ENCODE measurements at places on chromosomes 11 and 22.

DNA sequence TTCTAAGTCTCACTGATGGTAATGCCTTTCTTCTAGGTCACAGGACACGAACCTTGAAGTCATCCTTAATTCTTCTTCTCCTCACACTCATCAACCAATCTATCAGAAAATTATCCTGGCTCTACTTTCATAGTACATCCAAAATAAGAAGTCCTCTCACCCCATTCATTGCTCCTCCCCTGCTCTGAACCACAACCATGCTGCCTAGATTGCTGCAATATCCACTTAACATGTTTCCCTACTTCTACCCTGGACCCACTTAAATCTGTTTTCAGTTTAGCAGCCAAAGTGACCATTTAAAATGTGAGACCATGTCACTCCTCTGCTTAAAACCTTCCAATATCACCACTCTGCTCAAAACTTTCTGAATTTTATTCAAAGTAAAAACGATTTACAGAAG lies 445.9 kb upstream of the FAT3 start:
- DNase-seq, result no peak

DNA sequence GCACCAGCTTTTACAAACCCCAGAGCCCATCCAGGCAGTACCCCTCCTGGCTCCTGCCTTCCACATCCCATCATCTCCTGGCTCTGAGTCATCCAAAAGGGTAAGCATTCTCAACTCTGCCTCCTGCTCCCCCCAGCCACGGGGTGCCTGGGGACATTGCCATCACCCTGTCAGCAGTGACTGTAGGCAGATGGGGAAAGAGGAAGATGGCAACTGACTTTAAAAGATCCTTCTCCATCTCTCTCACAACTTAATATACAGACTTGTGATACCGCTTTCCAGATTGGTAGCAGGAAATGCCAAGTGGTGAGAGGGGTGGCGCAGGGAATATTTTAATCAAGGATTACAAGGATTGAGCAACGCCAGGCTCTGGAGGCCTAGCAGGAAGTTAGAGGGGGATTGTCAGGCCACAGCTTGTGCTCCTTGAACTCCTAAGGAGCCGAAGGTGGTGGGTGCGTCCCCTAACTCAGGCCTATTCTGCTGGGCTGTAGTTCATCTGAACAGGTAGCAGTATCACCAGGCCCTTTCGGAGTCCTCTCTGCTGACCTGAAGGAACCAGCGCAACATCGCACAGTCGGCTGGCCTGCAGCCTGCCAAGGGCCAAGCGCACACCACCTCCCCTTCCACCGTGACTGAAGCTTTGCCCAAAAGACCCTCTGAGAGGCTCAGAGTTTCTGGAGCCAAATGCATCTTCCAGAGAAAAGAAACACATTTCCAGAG lies 83.3 kb downstream of the ZC3H12C start:
- DNase-seq, result no peak

- peak; percentile 52 for DNase-seq
Measured at GRCh38 chr11:78740199-78741071, 165.8 kb upstream of the NARS2 start.

DNA sequence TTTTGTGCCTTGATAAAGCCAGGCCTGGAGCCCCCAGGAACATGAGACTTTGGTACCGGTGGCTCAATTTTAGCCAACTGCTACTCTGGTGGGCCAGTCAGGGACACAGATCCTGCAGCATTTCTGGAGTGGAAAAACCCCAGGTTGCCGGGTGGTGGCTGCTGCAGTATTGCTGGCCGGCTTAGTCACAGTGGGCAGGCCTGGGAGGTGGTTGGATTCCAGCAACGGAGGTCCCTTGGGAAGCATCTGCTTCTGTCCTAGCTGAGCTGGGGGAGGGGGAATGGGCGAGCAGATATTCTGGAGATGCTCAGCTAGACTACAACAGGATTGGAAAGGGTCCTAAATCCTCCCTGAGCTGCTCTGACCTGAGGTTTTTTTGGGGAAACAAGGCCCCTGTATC lies 31.6 kb upstream of the ACCSL start:
- peak; percentile 85 for DNase-seq

DNA sequence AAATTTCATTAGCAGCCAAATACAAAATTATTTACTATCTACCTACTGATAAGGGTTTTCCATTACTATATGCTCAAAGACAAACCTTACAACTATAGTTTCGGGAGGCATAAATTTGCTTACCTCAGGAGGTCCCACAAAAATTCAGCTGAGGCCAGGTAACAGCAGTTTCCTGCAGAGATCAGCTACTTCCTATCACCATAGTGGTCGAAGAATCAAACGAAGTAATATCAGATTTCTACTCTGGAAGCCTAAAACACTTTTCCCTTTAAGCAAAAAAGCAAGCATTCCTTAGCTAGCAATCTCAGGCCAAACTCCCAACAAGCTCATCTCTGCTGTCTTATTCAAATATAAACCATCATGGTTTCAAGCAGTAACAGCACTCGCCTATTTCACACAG lies 3.1 kb downstream of the NAP1L4 start:
- no peak for DNase-seq

- DNase-seq, result no peak
Measured at GRCh38 chr11:35479731-35480130, 45.7 kb downstream of the PAMR1 start.

DNA sequence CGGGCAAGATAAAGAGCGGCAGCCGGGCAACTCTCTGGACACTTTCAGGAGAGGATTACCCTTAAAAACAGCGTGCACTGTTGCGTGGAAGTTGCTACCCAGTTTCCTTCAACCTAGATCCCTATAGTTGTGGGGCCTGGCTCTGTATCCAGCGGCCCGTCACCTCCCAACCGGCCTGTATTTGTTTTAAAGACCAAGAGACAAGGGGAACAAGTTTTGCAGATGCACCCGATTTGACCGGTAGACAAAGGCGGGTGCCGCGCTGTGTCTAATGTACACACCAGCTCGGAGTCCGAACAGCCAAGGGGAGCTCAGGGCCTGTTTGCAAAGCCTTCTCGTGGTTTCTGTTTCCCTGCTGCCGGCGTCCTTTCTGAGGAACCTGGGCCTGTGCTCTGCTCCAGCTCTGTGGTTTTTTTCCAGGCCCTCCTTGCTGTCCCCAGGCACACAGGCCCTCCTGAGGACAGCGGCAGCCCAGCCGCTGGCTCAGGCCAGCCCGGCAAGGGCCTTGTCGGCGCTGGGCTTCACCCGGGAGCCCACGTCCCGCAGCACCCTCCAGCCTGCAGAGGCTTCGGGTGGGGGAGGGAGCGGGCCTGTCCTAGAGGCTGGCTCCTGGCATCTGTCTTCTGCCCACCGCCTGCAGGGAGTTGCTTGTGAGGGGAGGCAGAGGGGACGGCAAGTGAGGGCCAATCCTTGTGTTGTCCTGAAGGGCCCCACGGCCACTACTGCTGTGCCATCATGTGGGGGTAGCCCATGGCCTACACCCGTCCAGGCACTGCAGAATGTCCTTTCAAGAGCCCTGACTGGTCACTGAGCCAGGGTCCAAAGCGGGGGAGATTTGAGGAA lies 1.4 kb downstream of the TBX1 start:
- no peak for DNase-seq

- no peak for DNase-seq
Measured at GRCh38 chr11:18706330-18707243, 8.0 kb downstream of the TMEM86A start.

GRCh38 chr11:113974741-113975470 lies at the start of gene HTR3A:
Gene HTR3A, plus strand, starts transcription at chr11:113975108. Its CDS starts 218 bp downstream, at chr11:113975326.
- peak; percentile 2 for DNase-seq

DNA sequence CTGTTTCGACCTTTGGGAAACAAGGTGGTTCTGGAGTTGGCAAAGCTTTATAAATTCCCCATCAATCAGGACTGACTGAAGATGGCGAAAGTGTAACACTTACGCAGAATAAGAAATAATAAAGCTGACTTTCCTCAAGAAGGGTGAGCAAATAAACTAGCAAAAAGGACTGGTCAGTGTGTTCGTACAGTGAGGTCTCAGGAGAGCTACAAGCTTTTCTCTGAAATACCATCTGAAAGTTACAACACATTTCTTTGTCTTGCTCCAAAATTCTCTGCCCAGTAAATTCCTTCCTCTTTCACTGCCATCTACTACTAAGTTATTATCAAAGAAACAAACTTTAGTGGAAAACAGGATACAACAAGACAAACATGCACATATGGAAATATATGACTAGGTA lies 13.4 kb downstream of the PITPNB start:
- DNase-seq, result peak; percentile 59

DNA sequence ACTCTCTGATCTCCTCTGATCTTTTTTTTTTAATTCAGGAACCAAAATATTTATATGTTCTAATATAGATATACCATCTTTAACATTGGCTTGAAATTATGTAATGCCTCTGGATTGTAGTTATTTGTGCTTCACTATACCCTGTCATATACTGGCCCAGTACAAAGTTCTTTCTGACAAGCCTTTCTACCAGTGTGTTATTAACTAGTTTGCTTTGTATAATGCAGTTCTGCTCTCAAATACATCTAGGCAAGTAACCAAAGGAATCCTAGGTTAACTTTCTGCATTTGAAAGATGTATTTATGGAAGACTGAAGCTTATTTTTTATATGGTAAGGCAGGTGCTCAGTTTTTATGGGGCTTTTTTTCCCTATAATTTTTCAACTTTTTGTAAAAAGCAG lies 36.1 kb downstream of the ARHGEF12 start:
- DNase-seq, result no peak

DNA sequence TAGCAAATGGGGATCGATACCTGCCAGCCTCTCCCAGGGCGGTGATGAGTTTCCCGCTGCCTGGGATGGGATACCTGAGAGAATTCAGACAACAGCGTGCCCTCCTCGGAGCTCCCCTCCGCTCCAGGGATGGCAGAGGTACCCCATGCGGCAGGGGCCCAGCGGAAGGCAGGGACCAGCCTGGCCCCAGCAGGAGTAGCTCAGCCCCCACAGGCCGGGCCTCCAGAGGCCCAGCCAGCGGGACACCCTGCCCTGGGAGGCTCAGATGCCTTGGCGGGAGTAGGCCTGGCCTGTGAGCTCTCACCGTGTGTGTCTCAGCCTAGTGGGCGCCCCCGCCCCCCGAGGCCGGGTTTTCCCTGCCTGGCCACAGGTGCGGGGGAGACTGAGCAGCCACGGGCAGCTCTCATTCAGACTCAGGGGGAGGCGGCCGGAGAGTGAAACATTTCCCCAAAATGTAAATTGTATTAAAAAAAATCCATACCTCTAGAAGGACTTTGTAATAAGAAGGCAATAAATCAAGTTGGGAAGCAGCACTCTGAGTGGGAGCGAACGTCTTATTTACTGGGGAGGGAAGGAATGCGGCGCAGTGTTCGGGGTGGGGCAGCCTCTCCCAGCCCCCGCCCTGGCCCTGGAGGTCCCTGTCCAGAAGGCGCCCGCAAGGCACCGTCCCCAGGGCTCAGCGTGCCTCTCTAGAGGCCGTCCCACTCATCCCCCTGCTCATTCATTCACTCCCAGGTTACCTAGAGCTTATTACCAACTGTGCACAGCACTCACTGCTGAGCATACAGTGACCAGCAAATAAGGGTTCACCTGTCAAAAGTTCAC lies 888.0 kb downstream of the BRD1 start:
- no peak for DNase-seq

DNA sequence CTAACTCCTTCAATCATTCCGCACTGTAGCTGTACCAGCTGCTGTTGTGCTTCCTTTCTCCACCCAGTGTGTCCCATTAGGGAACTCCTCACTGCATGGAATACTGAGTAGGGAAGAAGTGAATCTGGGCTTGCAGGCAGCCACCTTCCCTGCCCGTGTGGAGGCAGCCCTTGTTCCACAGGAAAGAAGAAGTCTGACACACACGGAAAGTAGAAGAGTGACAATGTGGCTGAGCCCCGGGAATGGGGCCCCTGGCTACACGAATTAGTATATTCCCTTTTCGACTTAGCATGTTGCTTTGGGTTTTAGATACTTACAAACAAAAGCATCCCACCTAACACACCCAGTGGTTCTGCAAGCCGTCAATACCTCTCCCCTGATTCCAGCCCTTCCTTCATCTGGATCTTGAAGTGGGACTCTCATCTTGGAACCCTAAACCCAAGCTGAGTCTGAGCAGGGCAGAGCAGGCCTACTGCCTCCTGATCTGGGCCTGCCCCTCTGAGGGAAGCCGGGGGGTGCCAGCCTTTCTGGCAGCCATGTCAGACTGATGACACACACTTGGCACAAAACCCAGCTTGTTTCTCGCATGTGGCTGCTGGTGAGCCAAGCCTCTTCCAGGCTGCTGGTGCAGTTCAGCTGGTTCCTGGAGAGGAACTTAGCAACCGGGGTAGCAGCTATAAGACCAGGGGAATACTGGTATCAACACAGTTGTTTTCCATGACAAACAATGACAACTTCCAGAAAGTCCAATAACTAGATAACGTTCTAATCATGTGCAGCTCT lies 71.6 kb downstream of the C11orf58 start:
- DNase-seq, result peak; percentile 47

- DNase-seq, result no peak
Measured at GRCh38 chr22:43529934-43530333, 118.1 kb downstream of the MPPED1 start.

GRCh38 chr11:111577821-111578220 lies 24.4 kb upstream of the SIK2 start:
- no peak for DNase-seq
